ENCODE measurements at places on chromosomes 16 and 17.
A peak's percentile ranks its signal among the peaks of the same experiment; 100 is the strongest.

GRCh38 chr17:48843187-48843900 lies 12.5 kb downstream of the CALCOCO2 start:
- DNase-seq = no peak

DNA sequence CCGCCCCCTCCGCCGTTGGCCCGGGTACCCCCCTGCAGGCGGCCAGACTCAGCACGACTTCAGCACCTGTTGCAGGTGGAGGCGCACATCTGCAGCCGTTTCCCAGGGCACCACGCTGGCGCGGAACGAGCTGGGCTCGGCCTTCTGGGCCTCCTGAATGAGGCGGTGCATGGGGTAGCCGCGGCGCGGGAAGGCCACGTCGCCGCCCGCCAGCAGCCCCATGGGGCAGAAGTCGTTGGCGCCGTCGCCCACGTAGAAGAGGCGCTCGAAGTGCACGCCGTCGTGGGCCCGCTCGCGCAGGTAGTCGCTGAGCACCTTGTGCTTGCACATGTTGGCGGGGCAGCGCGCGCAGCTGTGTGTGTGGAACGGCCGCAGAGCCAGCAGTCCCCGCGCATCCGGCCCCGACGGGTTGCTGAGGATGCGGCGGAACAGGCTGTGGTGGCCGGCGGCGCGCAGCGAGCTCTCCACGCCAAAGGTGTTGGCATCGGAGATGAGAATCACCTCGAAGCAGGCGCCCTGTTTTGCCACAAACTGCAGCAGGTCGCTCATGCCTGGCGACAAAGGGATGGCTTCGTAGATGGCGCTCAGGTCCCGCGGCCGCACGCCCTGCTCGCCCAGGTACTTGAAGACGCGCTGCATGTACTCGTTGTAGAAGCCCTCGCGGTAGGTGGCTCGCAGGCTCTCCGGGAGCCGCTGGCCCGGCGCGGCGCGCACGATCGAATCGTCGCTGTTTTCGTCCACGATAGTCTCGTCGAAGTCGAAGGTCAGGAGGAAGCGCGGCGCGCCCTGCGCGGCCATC lies 6.2 kb downstream of the PHOSPHO1 start:
- DNase-seq = no peak

DNA sequence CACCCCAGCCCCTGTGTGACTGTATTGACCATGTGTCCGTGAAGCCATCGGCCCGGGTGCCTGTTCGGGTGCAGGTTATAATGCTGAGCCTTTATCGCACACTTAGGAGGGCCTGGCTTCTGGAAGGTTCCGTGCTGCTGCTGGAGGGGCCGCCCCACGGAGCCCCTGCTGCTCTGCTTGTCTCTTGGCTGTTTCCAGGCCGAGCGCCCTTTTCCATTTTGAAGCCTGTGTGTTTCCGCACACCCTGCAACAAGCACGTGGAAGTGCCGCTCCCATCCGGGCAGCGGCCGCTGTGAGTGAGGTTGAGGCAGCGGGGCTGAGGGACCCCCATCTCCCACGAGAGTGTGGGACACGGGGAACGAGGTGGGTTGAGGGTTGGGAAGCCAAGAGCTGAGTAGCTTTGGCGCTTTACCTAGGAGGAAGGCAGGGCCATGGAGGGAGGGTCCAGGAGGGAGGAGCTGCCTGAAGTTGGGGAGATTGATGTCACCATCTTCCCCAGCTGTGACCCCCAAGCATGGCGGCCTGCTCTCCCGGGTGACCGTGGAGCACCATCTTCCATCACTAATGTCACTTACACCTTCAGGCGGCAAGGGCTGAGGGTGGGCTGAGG lies 200.1 kb upstream of the GSE1 start:
- no peak for DNase-seq

DNA sequence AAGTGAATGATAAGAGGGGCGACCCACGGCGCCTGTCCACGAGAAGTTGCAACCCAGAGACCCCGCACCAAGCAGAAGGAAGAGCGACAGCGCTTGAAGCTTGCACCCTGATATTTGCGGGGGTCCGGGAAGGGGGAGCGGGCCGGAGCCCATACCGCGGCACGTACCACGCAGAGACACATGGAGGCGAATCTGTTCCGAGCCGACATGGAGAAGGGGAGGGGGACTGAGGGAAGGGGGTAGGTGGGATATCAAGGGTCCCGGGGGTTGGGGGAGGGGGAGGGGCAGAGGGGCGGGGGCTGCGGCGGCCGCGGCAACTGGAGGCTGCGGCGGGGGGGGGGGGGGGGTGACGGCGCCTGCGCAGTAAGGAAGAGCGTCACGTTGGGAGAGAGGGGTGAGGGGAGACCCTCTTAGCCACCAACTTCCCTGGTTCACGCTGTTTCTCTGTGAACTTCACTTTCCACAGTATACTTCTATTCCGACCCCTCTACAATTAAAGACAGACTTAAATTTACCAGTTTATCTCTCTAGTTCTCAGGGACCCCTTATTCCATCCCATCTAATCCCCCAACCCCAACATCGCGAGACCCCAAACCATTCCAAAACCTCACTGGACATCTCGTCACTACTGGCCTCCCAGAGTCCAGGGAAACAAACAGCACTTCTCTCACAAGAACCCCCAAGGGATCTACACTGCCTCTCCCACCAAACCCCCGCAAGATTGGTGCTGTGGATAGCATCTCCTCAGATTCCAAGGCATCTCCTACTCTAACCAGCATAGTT lies 8.0 kb downstream of the DLG4 start:
- DNase-seq = no peak

GRCh38 chr17:10673312-10673711 lies 16.2 kb upstream of the MYH3 start:
- no peak for DNase-seq

- no peak for DNase-seq
Observed at GRCh38 chr16:3029491-3030221, 5.8 kb downstream of the THOC6 start.

GRCh38 chr16:87635541-87636049 lies 33.3 kb downstream of the JPH3 start:
- DNase-seq = peak; percentile 45

Measured in HEK293T (cell line).